Activated naive CD4-positive, alpha-beta T cell (primary cell): ENCODE measurements at places on chromosomes 1 and 21.

DNA sequence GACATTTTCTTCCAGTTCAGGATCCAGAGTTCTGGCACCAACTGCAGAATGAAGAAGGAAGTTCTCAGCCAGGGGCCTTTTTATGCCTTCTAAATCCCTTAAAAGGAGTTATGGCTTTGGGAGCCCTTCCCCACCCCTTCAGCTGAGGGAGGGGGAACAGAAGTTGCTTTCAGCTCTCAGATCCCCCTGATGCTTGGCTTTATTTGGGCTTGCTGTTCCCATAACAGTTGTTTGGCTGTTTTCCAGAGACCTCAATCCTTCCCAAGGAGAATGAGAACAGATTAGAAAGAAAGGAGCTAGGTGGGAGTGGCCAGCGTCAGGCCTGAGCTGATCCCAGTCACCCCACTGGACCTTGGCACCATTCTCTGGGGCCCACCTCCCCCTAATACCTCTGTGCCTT, at the start of gene RPE65:
Gene RPE65 (minus strand): TSS at position 54 of the 400 bp plus-strand sequence. CDS start 49 bp downstream, at position 5.
- no peak for DNase-seq

- DNase-seq: no peak
Measured at GRCh38 chr1:179366093-179366800, 476 bp downstream of the AXDND1 start.

DNA sequence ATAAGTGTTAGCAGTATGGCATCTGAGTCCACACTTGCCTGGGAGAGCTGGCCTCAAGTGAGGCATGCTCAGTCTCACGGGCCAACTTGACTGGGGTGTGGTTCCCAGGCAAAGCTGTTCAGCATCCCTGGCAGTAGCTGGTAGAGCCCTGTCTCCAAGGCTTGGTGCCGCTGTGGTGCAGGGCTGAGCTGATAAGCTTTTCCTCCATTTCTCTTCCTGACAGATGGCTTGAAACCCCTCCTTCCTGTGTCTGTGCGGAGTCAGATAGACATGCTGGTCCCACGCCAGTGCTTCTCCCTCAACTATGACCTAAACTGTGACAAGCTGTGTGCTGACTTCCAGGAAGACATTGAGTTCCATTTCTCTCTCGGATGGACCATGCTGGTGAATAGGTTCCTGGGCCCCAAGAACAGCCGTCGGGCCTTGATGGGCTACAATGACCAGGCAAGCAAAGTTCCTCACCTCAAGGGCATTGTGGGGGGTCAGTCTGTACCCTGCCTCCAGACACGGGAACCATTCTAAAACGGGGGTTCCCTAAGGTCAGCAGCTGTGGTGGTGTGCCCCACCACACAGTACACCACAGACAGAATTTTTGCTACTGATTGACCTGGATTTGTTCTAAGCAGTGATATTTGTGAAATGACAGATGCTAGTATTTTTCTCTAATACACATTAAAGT, 13.7 kb upstream of the MIIP start:
- no peak for DNase-seq

GRCh38 chr1:224127925-224128819, 14.3 kb downstream of the FBXO28 start:
- no peak for DNase-seq
